ENCODE measurements at places on chromosomes 16 and 17.
A peak's percentile ranks its signal among the peaks of the same experiment; 100 is the strongest.

- no peak for DNase-seq
Observed at GRCh38 chr17:29597361-29598172, 4.6 kb downstream of the ANKRD13B start.

GRCh38 chr16:83392743-83393142 lies 415.0 kb upstream of the HSBP1 start:
- no peak for DNase-seq

DNA sequence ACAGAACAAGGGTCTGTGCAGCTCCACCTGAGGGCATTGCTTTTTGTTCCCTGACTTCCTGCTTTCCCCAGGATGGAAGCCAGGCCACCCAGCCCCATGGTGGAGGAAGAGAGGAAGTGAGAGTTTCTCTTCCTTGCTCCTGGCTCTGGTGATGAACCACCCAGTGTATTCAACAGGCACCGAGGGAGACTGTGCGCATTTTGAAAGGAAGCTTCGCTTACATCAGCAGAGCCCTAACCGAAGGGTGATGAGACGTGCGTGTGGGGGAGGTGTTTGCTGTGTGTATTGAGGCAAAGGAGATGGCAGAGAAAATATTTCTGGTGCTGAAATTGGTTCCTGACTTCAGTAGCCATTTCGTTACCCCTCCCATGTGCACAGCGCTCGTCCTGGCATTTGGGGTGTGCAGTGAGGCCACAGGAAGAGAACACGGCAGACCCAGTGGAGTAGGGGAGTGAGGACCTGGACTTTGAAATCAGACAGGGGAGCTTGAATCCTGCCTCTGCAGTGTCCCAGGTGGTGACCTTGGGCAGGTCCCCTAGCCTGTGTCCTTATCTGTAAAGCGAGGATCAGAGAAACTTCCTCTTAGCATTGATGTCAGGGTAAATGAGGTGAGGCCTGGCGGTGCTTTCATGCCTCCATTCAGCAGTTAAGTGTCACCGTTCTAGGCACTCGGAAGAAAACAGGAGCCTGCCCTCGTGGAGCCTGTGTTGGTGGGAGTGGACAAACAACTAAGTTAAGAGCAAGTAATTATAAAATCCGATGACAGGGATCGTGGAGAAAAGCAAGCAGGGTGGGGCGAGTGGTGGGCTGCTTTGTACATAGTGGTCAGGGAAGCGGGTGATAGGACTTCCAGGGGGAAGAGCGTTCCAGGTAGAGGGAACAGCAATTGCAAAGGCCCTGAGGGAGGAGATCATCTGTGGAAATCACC lies 7.4 kb downstream of the CMIP start:
- DNase-seq, result peak; percentile 40

DNA sequence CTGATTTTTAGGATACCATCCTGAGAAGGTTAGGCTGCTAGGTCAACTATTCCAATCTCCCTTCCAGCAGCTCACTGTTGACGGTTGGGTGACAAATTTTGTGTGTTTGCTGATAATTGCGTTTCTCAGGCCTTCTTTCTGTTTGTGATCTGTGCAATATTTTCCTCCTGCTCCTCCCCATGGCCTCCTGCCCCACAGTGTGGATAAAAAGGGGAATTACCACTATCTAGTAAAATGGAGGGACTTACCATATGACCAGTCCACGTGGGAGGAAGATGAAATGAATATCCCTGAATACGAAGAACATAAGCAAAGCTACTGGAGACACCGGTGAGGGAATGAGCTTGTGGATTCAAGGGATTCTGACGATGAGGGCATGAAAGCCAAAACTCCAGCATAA lies 9.2 kb downstream of the CHD3 start:
- DNase-seq, result peak; percentile 26

GRCh38 chr16:13919330-13919682 lies 648 bp upstream of the ERCC4 start:
- no peak for DNase-seq
